NCI-H187 (cell line): ENCODE measurements at places on chromosomes 16 and 17.

- no peak for DNase-seq
These were observed 1.7 kb upstream of the TAF15 start for GRCh38 chr17:35807371-35808144.

GRCh38 chr17:64230791-64231408, 32.2 kb downstream of the TEX2 start:
- DNase-seq: no peak

DNA sequence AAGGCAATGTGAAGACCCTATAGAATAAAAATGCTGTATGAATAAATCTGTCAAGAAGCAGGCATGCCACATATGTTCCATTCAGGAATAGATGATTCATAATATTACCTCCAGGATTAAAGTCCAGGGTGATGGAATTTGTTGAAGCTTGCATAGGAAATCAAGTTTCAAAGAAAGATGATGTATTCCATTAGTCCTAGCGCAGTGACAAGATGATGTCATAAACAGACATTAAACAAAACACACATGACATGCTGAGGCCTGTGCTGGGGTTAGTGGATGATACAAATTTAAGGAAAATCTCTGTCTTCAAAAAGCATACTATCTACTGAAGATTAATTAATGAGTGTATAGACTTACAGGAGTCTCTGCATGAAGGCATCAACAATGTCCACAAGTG, 1025.2 kb downstream of the CDH11 start:
- no peak for DNase-seq

DNA sequence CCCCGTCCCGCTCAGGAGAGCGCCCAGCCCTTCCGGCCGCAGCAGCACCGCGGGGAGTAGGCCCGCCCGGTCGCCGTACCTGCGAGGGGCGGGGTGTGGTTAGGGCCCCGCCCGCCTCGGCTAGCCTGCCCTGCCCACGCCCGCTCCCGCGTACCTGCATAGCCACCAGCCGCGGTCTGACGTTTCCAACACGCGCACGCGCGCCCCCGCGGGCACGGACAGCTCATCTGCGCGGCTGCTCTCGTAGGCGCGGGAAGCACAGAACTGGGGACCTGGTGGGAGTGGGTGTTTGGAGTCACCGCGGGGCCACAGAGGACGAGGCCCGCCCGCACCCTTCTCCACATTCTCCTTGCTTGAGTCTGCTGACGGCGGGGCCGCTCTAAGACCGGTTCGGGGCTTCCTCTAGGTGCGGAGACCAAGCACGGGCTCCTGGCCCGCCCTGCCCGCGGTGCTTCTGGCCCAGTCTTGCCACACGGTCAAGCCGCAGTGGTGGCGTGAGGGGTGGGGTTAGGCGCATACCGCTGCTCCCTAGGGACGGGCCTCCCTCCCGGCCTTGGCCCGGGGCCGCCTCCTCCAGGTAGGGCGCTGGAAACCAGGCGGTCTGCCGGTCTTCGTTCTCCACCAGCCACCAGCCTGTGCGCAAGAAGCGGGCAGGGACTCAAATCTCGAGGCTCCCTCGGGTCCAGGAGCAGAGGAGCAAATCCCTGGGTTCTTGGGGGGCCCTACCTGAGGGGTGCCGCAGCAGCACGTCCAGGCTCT, 1.8 kb downstream of the NOXO1 start:
- peak; percentile 58 for DNase-seq

DNA sequence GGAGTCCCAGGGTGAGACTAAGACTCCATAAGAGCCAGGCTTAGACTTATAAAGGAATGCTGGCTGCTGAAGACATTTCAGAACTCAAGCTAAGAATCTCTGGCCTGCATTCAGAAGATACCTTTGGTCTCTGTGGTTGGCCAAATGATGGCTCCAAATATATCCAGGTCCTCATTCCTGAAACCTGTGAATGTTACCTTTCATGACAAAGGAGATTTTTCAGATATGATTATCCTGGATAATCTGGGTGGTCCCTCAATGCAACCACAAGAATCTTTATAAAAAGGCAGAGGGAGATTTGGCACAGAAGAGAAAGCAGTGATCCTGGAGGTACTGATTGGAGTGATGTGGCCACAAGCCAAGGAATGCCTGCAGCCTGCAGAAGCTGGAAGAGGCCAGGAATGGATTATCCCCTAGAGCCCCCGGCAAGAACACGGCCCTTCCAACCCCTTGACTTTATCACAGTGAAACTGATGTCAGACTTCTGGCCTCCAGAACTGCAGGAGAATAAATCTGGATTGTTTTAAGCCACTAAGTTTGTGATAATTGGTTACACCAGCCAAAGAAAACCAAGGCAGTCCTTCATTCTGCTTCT, 253.3 kb downstream of the SLC39A11 start:
- no peak for DNase-seq

DNA sequence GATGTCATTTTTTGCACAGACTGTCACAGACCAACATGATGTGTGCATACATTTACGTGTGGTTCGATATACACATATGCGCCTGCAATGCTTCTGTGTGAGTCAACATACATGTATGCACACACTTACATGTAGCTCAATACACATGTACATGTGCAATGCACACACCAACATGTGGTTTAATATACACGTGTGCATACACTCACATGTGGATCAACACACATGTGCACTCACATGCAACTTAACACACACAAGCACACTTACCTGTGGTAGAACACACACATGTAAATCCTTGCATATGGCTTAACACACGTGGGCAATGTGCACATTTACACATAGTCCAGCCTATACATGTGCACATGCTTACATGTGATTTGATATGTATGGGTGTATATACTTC, 97.5 kb downstream of the CYLD start:
- no peak for DNase-seq

DNA sequence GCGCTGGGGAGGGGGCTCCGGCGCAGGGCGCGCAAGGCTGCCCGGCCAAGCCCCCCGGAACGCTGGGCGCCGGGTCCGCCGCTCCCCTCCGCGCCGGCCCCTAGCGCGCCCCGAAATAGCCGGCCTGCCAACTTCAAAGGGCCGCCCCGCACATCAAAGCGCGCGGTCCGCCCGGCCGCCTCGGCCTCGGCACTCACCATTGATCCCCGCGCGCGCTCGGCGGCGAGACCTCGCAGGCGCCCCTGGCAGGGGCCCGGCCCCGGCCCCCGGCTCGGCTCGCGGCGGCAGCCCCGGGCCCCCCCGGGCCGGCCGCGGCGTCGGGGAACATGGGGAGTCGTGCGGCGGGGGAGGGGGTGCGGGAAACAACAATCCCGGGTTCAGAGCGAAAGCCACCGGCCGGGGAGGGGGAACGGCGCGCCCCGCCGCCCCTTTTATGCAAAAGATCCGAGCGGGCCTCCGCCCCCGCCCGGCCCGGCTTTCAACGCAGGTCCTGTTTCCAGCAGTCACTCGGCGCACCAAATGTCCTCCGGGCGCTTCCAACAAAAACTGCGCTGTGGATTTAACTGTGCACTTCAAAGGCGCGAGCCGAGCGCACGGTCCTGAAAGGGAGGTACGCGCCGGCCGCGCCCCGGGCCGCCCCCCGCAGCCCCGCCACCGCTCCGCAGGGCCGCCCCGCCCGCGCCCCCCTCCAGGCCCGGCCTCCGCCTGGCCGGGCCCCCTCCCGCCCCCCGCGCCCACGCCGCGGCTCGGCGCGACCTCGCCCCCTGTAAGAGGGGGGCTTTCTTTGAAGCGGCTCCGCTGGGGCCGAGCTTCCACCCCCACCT, 608 bp downstream of the AXIN2 start:
- DNase-seq: peak; percentile 47

- DNase-seq: no peak
These were observed 6.7 kb downstream of the UBTF start for GRCh38 chr17:44212507-44213402.

DNA sequence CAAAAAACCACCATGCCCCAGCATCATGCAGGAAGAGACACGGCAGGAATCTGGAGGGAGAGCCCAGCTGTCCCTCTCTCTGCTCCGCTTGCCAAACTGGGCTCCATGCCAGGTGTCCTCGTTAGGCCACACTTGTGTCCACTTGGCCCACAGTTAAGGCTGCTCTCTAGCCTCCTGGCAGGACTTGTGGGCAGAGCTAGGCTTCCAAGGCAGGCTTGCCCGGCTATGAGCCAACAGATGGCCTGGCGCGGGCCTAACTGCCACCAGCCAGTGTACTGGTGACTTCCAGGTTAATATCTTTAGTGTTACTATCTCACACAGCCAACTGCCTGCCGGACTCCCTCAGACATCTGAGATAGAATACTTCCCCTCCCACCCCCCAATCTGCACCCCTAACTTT, 10.6 kb downstream of the ATP6V0D1 start:
- no peak for DNase-seq

DNA sequence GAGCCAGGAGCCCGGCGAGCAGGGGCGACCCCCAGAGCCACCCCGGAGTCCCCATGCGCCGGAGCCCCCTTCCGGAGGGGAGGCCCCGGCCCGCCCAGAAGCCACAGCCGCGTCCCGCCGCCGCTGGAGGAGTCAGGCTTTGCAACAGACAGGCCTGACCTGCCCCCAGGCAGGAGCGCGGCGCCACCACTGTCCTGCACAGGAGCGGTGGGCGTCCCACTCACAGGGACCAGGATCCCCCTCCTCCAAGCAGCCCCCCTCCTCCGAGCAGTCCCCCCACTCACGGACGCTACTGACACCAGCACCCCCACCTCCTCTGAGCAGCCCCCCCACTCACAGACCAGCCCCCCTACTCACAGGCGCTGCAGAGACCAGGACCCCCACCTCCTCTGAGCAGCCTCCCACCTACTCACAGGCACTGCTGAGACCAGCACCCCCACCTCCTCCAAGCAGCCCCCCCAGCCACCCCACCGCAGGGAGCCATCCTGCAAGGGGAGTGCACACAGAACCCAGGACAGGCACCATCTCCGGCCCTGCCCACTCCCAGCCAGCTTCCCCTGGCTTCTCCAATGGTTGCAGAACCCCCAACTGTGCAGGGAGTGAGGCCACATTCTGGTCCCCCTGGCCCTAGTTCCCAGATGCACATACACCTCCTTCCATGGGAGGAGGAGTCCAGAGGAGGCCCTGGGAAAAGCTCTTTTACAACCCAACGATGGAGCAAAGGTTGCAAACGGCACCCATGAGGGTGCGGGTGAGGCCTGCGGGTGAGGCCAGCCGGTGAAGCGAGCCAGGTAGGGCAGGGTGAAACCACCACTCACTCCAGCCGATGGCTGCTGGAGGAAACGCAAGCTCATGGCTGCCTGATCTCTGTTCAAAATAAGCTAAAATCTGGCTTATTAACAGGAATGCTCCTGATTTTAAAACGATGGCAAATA, 69.9 kb downstream of the ABR start:
- DNase-seq: no peak

GRCh38 chr16:49809062-49809461, 46.9 kb downstream of the ZNF423 start:
- DNase-seq: no peak

DNA sequence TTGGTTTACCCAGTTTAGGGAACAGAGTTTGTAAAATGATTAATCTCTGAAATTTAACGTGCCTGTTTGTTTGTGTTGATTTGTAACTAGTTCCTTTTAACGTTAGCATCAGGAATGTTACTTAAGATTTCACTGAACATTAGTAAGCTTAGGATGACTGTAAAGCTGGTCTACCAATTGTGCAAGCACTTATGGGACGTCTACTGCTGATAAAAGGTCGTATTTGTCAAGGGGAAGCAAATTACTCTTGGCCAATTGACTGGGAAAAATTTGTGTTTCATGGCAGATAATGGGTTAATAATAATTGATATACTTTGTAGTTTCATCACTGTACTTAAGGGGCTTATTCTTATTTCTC, 11.8 kb downstream of the METTL9 start:
- DNase-seq: no peak
